ENCODE measurements at places on chromosomes 5 and 9. TPM values are rescaled to one million over a fixed set of nuclear protein-coding genes. Genes with fewer than 3 reads are reported as not detected.

DNA sequence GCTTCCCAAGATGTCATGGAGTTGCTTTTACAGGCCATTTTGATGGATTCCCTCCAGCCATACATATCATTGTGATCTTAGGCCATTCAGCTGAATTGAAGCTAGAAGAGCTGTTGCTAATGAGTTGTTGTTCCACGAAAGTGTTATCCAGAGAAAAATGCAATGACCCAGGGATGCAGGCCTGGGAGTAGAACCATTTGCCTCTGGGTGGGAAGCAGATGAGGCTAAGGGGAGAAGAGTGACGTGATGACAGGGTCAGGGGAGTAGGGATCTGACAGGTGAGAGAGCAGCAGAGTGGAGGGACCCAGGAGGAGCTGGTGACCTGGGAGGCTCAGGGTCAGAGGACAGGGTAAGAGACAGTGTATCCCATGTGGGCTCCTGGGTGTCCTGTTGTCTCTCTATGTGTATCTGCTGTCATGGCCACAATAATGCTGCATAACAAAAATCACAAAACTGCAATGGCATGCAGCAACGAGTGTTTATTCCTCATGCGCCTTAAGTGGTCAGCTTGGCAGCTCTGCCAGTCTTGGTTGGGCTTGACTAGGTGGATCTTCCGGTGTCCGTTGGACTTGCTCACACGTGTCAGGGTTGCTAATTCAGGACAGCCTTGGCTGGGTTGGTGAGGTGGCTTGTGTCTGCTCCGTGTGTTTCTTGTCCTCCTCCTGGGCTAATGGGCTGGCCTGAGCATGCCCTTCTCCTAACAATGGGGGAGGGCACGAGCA lies 90.6 kb downstream of the LIFR start:
- DNase-seq, result no peak

AHRR gene
- total RNA-seq, result 4.4 TPM

GRCh38 chr9:95102001-95102433 lies 215.5 kb downstream of the FANCC start:
- no peak for DNase-seq

GRCh38 chr9:11697126-11697525 lies 996.1 kb upstream of the TYRP1 start:
- DNase-seq, result no peak

GRCh38 chr9:70561111-70561510 lies 146.7 kb upstream of the KLF9 start:
- no peak for DNase-seq

CDKN2B gene
- 2.0 TPM for total RNA-seq

SEMA5A gene
- total RNA-seq, result 0.75 TPM

QSOX2 gene
- 12.6 TPM for total RNA-seq

GRCh38 chr9:88501086-88501485 lies 33.9 kb upstream of the NXNL2 start:
- DNase-seq, result no peak

CEL gene
- total RNA-seq, result not detected

DNA sequence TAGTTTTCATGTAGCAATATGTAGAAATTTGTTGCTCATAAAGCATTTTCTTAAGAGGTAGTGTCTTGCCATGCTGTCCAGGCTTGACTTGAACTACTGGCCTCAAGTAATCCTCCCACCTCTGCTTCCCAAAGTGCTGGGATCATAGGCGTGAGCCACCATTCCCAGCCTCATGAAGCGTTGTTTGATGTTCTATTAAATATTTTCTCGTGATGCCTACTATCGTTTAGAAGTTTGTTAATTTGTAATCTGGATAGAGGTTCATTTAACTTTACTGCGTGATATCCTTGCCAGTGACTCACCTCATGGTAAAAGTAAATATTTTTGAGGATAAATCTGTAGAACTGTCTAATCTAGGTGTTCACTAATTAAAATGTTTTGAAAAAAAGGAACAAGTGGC lies 82.6 kb downstream of the VCAN start:
- DNase-seq, result no peak

TMOD1 gene
- 0.86 TPM for total RNA-seq

LMX1B gene
- total RNA-seq, result not detected

FCN1 gene
- 27.8 TPM for total RNA-seq

- DNase-seq, result no peak
Observed at GRCh38 chr9:101418518-101419430, 16.8 kb downstream of the ALDOB start.

DNA sequence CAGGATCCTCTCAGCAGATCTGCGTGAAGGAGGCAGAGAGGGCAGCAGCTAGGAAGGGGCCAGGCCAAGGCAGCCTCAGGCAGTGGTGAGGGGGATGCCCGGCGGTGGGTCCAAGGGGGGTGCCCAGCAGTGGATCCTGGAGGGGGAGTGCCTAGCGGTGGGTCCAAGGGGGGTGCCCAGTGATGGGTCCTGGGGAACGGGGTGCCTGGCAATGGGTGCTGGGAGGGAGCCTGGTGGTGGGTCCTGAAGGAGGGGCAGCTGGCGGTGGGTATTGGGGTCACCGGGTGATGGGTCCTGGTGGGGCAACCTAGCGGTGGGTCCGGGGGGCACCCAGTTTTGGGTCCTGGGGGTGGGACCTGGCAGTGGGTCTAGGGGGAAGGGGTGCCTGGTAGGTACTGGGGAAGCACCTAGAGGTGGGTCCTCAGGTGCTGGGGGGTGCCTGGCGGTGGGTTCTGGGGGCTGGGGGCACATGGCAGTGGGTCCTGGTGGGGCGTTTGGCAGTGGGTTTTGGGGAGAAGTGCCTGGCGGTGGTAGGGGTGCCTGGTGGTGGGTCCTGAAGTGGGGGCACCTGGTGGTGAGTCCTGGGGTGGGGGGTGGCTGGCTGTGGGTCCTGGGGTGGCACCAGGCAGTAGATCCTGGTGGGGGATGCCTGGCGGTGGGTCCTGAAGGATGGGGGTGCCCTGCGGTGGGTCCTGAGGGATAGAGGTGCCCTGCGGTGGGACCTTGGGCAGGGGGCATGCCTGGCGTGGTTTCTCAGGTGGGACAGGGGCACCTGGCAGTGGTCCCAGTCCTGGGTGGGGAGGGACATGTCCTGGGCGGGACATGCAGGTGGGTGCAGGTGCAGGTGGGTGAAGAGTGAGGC lies 1.9 kb downstream of the LRRC14B start:
- no peak for DNase-seq

- DNase-seq, result no peak
Observed at GRCh38 chr5:92641031-92641962, 939.7 kb downstream of the NR2F1-AS1 start.

PDE6A gene
- total RNA-seq, result not detected

HMGCR gene
- total RNA-seq, result 48.0 TPM

DNA sequence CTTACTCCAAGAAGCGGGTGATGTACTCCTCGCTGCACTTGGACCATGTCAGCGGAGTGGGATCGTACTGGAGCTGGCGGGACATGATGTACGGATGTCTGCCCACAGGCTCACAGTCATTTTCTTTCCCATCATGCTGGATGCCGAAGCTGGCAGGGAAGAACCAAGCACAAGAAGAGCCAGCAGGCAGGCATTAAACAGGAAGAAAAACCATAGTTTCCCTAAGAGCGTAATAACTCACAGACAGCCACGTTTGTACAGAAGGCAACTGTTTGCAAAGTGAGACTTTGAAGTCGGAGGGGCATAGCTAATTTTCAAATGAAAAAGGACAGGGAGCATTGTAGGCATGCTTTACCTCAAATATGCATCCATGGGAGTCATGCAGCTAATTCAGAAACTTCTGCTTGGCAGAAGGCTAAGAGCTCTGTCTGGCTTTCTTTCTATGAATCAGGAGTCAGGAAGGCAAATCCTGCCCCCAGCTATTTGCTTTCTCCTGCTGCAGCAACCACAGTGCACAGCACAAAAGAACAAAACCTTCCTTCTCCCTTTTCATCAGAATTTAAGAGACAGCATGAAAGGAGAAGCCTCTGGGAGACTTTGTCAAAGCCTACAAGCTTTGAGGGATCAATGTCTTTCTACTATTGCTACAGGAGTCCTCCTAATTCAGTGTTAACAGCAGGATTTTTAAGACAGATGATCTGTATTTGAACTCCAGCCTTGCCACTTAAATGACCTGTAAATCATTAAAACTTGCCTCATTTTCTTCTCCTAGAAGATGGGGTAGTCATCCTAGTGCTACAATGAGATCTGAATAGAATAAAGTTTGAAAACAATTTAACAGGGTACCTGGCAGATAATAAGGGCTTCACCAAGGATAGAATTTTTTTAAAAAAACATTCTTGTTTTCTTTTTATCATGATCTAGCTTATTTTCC lies 209.1 kb downstream of the TARS1 start:
- DNase-seq, result no peak

GRCh38 chr9:35414889-35415288 lies 75.0 kb upstream of the RUSC2 start:
- no peak for DNase-seq

Data from T-helper 17 cell (primary cell).